ENCODE measurements at places on chromosomes 7 and 10.
A peak's percentile ranks its signal among the peaks of the same experiment; 100 is the strongest.

DNA sequence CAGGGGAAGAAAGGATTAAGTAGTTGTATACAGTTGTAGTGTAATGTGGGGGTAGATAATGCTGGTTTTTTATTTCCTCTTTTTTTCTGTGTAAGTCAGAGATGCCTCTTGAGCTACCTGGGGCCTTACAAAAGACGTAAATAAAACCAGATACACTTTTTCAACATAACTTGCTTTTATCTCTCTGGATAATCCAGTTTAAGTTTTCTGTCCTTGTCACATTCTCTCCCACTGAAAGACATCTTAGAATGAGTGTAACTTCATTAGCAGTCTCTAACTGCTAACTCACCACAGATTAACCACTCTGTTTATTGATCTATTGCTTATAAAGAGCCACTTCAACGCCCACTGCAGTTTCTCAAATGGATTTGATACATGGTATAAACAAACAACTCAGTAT, 64.1 kb upstream of the LRRN3 start:
- no peak for DNase-seq

GRCh38 chr10:5354068-5354467, 10.7 kb upstream of the UCN3 start:
- no peak for DNase-seq

GRCh38 chr10:4315551-4315950, 510.5 kb upstream of the AKR1E2 start:
- no peak for DNase-seq

DNA sequence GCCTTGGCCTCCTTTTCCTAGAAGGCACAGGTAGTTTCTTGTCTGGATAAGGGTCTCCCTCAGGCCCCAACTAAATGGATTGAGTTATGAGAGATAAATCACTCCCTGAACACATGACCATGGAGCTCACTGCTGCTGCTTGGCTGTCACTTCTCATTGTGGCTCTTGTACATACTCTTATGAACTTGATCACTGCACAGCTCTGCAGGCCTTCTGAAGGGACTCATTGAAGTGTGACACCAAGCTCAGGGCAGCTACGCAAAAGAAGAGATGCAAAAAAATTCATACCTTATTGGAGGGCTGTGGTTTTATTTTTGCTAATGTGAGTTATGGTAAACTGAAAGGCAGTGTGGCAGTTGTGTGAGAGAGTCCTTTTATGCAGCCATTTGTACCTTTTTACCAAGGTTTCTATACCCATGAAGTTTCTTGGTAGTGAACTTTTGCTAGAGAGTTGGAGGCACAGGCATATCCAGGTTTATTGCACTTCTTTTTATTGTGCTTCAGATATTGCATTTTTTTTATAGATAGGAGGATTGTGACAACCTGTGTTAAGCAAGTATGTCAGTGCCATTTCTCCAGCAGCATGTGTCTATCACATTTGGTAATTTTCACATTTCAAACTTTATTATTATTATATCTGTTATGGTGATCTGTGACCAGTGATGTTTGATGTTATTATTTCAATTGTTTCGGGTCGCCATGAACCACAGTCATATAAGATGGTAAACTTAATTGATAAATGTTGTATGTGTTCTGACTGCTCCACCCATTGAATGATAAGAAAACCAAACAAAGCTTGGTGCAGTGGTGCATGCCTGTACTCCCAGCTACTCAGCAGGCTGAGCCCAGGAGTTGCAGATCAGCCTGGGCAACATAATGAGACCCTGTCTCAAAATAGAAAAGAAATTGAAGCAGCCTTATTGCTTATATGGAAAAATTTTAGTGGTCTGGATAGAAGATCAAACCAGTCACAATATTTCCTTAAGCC, 100.6 kb downstream of the LRRC4 start:
- DNase-seq: no peak

DNA sequence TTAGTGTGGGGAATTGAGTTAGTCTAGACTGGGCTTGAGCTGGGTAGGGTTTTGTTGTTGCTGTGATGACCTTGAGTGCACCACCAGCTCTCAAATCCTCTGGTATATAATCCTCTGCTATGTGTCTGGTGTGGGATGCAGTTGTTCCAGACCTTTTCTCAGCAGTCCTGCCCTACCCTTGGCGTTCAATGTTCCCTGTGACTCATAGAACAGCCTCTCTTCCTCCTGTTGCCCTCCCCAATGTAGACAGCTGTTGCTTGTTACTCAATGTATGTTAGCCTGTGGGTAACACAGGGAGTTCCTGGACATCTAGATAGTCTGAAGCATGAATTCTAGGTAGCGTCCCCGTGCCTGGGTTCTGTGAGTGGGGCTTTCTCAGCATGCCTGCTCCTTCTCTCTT, 19.8 kb downstream of the ACBD7 start:
- no peak for DNase-seq

DNA sequence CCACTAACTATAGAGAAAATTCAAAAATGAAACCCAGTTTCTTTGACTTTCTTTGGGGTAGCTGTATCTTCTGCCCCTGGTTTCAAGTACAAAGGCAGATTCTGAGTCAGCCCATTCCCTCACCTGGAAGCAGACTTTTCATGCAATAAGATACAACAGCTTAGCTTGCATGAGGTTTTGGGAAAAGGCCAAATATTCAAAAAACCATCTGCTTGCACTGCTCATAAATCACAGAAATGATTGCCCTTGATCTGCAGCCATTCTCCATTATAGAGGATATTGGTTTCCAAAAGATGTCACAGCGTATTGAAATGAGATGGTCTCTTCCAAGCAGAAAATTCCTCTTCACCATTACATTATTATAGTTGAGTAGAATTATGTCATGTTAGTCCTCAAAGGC, 354.0 kb downstream of the PHF14 start:
- no peak for DNase-seq

GRCh38 chr10:75982611-75983369, 551.4 kb downstream of the LRMDA start:
- DNase-seq: no peak

DNA sequence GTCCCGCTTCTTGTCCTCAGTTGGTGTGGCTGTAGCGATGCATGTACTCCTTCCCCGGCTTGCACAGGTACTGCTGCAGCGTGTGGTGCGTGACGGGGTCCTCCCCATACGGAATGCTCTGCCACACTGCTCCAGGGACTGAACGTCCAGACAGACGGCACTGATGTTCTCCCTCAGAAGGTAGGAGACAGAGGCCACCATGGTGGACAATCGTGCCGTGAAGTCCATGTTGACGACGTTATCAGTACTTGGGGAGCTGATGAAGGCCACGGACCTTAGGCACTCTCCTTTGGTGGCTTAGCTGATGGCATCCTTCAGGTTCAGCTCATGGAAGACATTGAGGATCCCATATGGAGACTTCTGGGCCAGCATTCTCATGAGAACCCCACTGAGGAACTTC, 37.4 kb downstream of the AGAP6 start:
- no peak for DNase-seq

DNA sequence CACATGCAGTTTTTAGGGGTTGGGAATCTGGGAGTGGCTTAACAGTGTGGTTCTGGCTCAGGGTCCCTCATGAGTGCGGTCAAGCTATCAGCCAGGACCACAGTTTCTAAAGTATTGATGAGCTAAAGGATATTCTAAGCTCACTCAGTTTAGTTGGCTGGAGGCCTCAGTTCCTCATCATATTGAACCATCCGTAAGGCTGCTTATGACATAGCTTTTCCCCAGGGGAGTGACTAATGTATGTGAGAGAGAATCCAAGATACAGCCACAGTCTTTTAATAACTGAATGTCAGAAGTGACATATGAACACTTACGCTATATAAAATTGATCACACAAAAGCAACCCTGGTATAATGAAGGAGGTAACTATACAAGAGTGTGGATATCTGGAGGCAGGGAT, 245.3 kb downstream of the POLR1F start:
- DNase-seq: no peak

DNA sequence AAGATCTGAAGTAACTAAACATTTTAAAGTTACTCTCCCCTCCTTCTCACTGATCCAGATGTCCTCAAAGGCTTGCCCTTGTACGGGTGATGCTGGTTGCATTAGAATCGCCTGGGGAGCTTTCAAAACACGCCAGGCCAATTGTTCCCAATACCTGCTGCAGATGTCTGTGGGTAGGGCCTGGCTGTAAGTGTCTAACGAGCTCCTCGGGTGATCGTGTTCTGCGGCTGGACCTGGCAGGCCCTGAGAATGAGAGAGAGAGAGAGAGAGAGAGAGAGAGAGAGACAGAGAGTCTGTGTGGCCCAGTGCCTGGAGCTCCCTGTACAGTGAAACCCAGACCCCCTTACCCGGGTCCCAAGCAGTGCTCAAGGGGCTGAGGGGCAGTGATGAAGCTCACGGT, 8.4 kb downstream of the COL13A1 start:
- no peak for DNase-seq

DNA sequence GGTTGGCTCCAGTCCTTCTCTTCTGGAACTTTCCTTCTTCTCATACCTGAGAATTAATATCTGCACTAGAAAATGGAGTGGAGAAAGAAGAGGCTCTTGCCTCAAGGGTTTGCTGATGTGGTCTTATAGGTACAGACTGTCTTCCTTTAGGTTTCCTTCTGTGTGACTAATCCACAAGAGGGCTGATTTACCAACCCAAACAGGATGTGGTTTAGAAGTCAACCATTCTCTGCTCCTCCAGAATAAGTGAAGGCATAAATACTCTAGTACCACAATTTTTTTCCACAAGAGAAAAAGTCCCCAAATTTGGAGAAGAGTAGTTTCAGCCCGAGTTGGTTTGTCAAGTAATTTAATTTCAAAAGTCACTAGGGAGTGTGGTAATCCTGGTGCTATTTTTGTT, 85.8 kb downstream of the NRP1 start:
- peak; percentile 34 for DNase-seq

- no peak for DNase-seq
Measured at GRCh38 chr7:26688936-26689506, 175.4 kb downstream of the SKAP2 start.

DNA sequence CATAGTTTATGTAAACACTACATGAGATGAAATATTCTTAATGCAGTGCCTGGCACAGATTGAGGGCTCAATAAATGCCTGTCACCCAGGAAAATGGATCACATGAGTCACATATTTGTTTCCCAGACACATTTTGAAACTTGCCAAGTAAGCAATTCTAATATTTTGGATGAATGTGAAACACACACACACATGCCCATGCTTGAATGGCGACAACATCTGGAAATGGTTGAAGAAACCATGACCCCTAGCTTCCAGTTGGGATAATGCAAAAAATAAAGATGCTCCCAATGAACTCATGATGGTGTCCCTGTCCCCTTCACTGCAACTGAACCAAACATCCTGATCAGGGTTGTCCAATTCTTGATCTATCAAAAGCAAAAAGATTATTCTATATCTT, 797.3 kb downstream of the XPNPEP1 start:
- no peak for DNase-seq

DNA sequence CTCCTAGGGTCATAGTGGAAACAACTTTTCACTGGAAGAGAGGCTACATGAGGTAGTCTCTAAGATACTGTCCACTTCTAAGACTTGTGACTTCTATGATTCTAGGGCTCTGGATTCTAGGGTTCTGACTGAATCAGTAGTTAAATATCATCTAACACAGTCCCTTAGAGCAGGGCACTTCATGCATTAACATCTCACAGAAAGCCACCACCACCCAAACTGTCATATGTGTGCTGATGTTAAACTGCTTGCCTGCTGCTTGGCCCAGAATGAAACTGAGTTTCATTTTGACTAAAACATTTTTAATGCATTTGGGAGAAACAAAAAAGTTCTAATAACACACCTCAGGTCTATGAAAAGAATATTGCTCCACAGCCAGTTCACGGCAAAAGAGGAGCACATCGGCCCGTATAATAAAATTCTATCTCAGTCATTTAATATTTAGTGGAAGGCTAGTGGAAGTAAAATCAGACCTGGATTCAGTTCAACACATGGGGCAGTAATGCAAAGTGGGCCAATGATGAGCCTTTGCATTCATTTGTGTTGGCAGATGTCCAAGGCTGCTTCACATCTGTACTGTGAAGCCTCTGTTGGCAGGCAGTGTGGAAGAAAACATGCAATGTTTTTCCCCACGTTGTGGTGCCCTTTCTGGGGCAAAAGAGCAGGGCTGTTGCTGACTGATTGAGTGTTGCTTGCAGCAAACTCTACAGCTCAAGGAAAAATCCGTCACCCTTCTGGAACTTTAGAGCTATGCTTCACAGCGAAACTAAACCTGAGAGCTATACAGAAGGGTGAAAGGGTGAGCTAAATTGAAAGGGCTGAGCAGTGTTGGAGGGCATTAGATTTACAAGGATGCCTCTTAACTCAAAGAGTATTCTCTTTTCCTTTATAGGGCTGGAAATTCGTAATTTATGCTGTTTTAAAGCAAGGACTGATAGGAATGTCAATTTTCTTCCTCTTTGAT, 33.5 kb upstream of the AUTS2 start:
- DNase-seq: no peak

- no peak for DNase-seq
Measured at GRCh38 chr10:5971886-5972285, 5.5 kb downstream of the IL15RA start.

- no peak for DNase-seq
Measured at GRCh38 chr10:1344408-1344807, 288.2 kb downstream of the WDR37 start.

DNA sequence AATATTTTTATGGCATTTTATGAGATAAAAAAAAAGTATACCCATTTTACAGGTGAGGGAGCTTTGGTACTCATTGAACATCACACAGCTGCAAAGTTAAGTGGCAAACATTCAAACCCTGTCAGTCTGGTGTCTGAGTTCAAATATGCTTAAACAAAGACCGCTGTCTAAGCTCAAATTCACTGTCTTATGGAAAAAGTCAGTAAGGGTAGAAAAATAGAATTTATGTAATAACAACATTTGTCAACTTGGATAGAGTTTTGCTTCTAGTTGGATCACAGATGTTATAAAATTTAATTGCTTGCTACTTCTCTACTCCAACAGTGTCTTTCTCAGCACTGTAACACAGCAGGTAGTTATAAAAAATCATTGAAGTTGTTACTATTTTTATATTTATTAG, 161.7 kb upstream of the CSTF2T start:
- DNase-seq: no peak

DNA sequence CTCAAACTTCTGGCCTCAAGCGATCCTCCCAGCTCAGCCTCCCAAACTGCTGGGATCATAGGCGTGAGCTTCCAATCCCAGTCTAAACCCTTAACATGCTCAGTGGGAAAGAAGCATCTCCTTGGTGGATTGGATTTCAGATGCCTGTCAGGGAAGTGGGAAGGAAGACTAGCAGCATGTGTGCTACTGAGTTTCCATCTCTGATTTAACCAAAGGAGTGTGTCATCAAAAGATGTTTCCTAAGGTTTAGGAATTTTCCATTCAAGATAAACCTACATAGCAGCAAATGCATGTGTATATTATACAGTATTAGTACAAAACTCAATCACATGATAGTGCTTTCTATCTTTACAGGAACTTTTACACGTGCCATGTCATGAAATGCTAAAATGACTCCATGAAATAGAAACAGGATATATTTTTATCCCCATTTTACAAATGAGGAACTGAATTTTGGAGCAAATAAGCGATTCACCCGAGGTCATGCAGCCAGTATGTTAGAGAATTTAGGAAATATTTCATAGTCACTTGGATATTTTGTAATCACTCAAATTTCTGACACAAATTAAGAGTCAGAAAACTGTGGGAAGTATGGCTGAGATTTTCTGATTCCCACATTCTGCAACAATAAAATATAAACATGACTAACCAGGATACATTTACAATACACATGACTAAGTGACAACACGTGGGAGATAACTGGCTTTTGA, 11.4 kb upstream of the TMEM26 start:
- no peak for DNase-seq

- no peak for DNase-seq
Measured at GRCh38 chr7:154212861-154213260, 160.7 kb downstream of the DPP6 start.

- no peak for DNase-seq
Measured at GRCh38 chr7:63998549-63998948, at the start of gene ZNF722. ZNF722 (plus strand) TSS chr7:63998849; CDS start chr7:63998962, 113 bp downstream.

- no peak for DNase-seq
Measured at GRCh38 chr10:24459836-24460235, 250.9 kb downstream of the KIAA1217 start.

Measured in stimulated activated CD4-positive, alpha-beta T cell treated with anti-CD3 and anti-CD28 coated beads, Interleukin-12 subunit alpha, Interleukin-12 subunit beta, amount 100 ng/mL, for 48 hours (primary cell).